ENCODE measurements at places on chromosomes 11 and 22. TPM values are rescaled to one million over a fixed set of nuclear protein-coding genes. Genes with fewer than 3 reads are reported as not detected.

The ZDHHC24 gene
- 16.8 TPM for total RNA-seq

- peak; percentile 67 for DNase-seq
These were observed 38.7 kb upstream of the SWAP70 start for GRCh38 chr11:9625162-9625561.

The CCS gene
- 21.3 TPM for total RNA-seq

The TMPRSS13 gene
- total RNA-seq = not detected

The PDE3B gene
- not detected for total RNA-seq
